ENCODE measurements at places on chromosomes 4 and X. TPM values are rescaled to one million over a fixed set of nuclear protein-coding genes. Genes with fewer than 3 reads are reported as not detected.

The HERC6 gene
- total RNA-seq, result 9.0 TPM

The MAGEA2 gene
- not detected for total RNA-seq

The PGAM4 gene
- not detected for total RNA-seq

The MEPE gene
- total RNA-seq, result not detected

The DUSP21 gene
- total RNA-seq, result not detected

The BANK1 gene
- total RNA-seq, result 0.32 TPM

The RBM3 gene
- total RNA-seq, result 63.7 TPM

The SPATA18 gene
- total RNA-seq, result 22.2 TPM

The CT55 gene
- not detected for total RNA-seq

The TBC1D8B gene
- total RNA-seq, result 13.2 TPM

The PAGE2 gene
- not detected for total RNA-seq

The PRR32 gene
- not detected for total RNA-seq

The LAP3 gene
- total RNA-seq, result 95.4 TPM

The ARR3 gene
- total RNA-seq, result not detected

The MAGEB2 gene
- not detected for total RNA-seq

The TKTL2 gene
- not detected for total RNA-seq

The DHRSX gene
- total RNA-seq, result 44.6 TPM

The MAGIX gene
- total RNA-seq, result 1.5 TPM

The EREG gene
- under 0.01 TPM for total RNA-seq

Measured in bronchial smooth muscle cell (primary cell).